AG04450 (cell line): ENCODE measurements at places on chromosomes 4 and X.

DNA sequence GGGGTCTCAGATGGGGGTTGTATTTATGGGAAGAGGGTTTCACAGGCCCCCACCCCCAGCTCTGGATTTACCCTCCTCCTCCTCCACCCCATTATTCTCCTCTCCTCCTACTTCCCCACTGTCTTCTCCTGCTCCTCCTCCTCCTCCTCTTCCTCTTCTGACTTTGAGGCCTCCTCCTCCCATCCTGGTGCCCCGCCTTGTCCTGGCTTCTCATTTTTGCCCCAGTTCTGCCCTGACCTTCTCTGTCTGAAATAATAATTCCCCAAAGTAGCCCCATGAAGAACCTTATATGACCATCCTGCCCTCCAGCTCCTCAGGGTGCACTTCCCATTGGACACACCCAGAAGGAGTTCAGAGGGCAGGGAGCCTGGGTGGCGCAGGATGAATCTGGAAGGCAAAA lies 351.4 kb upstream of the GATB start:
- DNase-seq, result no peak

DNA sequence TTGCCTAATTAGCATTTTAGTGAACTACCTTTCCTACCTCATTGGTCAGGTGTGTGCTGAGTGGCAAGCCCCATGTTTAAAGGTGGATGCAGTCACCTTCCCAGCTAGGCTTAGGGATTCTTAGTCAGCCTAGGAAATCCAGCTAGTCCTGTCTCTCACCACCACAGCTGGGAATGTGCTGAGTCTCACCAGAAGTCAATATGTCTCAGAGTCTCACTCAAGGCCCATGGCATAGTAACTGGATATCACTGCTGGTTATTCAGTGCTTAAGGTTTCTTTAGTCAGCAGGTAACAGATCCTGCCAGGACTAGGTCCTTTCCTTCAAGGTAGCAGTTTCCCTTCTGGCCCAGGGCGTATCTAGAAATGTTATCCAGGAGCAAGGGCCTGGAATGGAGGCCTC lies 136.5 kb downstream of the COX18 start:
- DNase-seq, result no peak

- DNase-seq, result no peak
Measured at GRCh38 chr4:184421533-184422155, 52.7 kb downstream of the IRF2 start.

- no peak for DNase-seq
Measured at GRCh38 chr4:98673288-98673644, 14.9 kb upstream of the TSPAN5 start.

DNA sequence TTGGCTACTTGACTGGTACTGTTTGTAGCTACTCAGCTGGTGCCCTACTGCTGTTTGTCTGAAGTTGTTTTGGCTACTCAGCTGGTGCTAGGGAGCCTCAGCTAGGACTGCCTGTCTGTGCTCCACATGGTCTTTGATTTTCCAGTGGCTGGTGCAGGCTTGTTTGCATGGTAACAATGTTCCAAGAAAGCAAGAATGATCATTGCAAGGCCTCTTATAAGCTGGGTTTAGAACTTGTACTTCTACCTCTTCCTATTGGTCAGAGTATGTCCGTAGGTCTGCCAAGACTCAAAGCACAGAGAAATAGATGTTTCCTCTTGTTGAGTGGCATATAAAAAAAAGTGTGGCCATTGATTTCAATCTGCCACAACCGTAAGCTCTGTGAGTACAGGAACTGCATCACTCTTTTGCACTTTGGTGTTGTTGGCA lies 17.6 kb downstream of the NFKB1 start:
- no peak for DNase-seq

GRCh38 chr4:183674153-183674552 lies 15.1 kb downstream of the TRAPPC11 start:
- DNase-seq, result no peak

DNA sequence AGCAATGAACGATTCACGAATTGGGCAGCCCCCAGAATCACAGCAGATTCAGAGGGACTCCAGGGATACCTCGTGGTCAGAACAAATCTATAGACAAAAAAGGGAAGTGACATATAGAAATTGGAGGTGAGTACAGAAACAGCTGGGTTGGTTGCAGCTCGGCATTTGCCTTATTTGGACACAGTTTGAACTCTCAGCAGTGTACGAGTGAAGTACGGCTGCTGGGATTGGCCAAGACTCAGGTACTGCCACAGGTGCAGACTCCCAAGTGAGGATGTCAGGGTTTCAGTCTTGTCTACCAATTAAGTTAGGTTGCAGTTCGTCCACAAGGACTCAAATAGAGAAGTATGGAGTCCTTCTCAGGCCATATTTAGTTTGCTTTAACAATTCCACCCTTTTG lies 28.2 kb downstream of the HTT-AS start:
- DNase-seq, result no peak

- no peak for DNase-seq
Measured at GRCh38 chr4:21947791-21948346, 703 bp downstream of the KCNIP4 start.

GRCh38 chr4:63541828-63542227 lies 867.4 kb downstream of the TECRL start:
- no peak for DNase-seq

GRCh38 chr4:56106180-56107147 lies 157.7 kb downstream of the CEP135 start:
- DNase-seq, result no peak

GRCh38 chr4:126991965-126992364 lies 640.8 kb upstream of the INTU start:
- no peak for DNase-seq

- peak; percentile 43 for DNase-seq
Measured at GRCh38 chr4:99088023-99088449, 552 bp downstream of the ADH5 start.

- no peak for DNase-seq
Measured at GRCh38 chrX:48971249-48972219, at the start of gene KCND1. KCND1 (minus strand) TSS chrX:48971844; CDS start chrX:48970271, 1,573 bp downstream.

GRCh38 chrX:20427173-20427770 lies 160.6 kb upstream of the RPS6KA3 start:
- no peak for DNase-seq

GRCh38 chrX:119885554-119886428 lies 9.9 kb upstream of the AKAP14 start:
- no peak for DNase-seq

DNA sequence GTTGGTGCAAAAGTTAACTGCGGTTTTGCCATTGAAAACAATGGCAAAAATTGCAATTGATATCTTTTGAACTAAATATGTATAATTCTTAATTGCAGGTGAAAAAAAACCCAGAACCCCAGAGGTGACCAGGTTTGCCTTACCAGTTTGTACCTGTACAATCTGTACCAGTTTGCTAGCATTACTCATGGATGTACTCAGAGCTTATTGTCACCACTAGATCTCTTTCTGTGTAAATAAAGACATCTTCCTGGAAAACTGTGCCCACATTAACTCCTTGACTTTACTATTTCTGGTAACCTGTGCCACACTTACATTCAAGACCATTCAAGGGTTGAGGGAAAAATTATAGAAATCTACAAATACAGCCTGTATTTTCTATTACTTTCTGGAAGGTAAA lies 139.7 kb downstream of the ELOVL6 start:
- DNase-seq, result no peak

DNA sequence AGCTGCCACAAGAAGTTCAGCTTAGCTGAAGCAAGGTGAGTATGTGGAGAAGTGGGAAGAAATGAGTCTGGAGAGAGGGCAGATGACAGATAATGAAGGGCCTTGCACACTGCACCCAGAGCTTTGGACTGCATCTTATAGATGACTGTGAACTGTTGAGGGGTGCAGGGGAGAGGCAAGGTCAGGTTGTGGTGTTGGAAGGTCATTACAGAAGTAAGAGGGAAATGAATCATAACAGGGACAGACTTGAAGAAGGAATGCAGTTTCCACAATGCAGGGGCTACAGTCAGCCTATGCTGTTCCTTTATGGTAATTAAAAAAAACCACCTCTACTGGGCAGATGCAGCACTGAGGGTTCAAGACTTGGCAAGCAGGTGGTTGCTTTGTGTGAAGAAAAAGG lies 4.8 kb upstream of the IGFBP7 start:
- DNase-seq, result no peak

DNA sequence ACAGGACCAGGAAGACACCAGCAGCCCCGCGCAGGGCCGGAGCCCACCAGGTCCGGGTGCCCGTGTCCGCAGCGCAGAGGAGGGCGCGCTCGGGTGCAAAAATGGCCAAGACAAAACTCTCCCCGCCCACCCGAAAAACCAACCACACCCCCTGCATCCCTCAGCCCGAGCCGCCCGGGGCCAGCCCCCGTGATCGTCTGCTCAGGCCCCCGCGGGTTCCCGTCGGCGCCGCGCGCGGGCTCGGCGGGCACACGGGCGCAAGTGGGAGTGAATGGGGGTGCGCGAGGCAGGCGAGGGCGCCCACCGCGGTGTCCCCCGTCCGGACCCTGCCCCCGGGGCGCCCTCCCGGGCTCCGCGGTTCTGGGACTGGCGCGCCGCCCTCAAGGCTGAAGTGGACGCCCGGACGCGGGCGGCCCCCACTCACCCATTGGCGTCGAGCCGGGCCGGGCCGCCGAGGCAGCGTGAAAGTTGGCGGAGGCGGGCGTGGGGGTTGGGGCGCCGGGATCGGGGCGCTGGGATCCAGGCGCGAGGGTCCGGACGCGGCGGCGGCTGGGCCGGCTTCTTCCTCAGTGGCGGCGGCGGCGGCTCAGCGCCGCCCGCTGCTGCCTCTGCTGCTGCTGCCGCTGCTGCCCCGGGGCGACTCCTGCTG lies 393 bp downstream of the SH3KBP1 start:
- DNase-seq, result no peak

- no peak for DNase-seq
Measured at GRCh38 chr4:8886612-8887406, 15.2 kb upstream of the HMX1 start.

GRCh38 chr4:46250997-46251396 lies 127.1 kb upstream of the GABRG1 start:
- DNase-seq, result no peak

- no peak for DNase-seq
Measured at GRCh38 chrX:112638691-112639090, 41.0 kb downstream of the LHFPL1 start.

GRCh38 chr4:183304067-183304466 lies 16.0 kb downstream of the CLDN22 start:
- DNase-seq, result no peak

DNA sequence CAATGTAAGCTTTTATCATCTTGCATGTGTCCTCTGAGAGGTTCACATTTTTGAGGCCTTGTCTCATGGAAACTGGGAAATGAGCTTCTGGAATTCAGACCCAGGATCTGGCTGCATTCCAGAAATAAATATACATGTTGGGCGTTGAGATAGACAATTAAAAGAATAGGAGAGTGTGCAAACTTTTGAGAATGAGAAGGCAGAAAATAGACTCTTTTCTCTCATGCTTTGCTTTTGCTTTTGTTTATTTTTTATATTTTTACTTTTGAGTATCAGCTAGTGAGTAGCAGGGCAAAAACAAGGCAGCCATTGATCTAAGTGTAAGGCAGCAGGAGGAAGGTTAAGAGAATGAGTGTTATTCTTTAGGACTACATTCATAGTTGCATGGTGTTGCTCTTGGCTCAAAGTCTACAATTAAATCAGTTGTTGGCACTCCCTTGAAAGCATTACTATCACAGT lies 12.4 kb downstream of the SHROOM3 start:
- DNase-seq, result no peak

GRCh38 chr4:71446479-71447081 lies 107.8 kb downstream of the SLC4A4 start:
- no peak for DNase-seq

- no peak for DNase-seq
Measured at GRCh38 chrX:18676470-18676869, 4.6 kb upstream of the RS1 start.

DNA sequence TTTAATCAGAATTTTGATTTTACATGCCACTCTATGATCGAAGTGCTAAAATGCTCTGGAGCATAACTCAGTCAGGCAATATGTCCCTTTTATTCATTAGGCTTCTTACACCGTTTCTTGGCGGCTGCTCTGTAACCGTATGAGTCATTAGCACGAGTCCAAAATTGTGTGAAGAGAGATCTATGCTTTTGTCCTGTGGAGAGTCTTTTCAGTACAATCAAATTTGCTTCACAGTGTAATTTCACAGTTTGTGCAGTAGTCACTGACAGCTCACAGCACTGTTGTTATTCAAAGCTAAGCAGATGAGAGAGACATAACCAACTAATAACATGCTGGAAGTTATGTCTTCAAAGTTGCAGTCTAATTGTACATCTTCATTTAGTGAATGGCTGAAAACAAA lies 167.8 kb downstream of the PCDH10 start:
- no peak for DNase-seq

- no peak for DNase-seq
Measured at GRCh38 chr4:24885342-24885741, 27.5 kb downstream of the CCDC149 start.

- DNase-seq, result no peak
Measured at GRCh38 chrX:46777971-46778810, 19.3 kb upstream of the SLC9A7 start.

DNA sequence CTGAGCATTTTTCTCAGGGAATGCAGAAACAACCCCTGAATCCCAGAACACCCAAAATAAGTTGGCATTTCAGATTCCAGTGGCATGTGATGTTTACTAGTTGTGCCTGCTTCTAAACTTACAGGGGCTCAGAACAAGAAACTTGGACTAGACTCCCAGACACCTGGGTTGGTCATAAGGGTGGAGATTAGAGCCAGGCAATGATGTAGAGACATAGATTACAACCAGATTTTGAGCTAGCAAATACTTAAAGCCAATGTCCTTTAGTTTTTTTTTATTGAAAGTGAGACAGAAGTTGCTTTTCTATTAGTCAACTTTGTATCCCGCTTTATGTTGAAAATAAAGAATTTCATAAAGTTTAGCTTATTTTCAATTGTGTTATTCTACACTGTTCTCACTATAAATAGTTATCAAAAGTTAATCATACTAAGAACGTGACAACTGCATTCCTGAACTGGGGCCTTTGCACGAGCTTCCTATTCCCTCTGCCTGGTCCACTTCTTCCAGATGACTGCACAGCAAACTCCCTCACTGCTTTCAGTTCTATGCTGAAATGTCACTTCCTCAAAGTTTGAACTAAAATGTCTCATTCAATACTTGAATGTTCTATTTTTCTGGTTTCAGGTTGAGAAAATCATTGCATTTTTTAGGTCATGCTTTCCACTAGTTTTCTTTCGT lies 224.7 kb upstream of the PPP1R2C start:
- no peak for DNase-seq

- no peak for DNase-seq
Measured at GRCh38 chr4:188146618-188147017, 7.4 kb downstream of the TRIML1 start.

- DNase-seq, result no peak
Measured at GRCh38 chrX:86806786-86807185, 658.5 kb downstream of the DACH2 start.

DNA sequence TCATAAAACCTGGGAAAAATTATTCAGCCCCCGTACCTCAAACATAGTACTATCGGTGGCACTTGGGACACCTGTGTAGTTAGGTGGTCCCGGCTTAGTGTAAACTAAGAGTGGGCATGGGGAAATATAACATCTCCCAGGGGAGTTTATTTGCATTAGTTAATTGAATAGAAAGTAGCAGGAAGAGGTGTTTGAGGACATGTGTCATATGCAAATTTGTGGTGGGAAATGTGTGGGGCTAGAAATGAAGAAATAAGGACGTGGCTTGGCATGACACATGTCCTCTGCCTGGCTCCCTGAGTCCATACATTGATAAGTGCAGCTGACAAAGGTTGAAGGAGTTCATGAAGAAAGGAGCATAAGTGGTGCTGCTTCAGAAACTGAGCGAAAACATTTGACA lies 483.6 kb downstream of the SH2D1A start:
- DNase-seq, result no peak

GRCh38 chr4:139042981-139043460 lies 27.4 kb downstream of the NOCT start:
- no peak for DNase-seq
